ENCODE measurements at places on chromosomes 3 and 15. TPM values are rescaled to one million over a fixed set of nuclear protein-coding genes. Genes with fewer than 3 reads are reported as not detected.

The PIK3CB gene
- total RNA-seq: 6.2 TPM

The RTP3 gene
- not detected for total RNA-seq

The GABRA5 gene
- total RNA-seq: not detected

The MINAR1 gene
- 0.86 TPM for total RNA-seq

The PODXL2 gene
- 0.29 TPM for total RNA-seq

The ALPK3 gene
- under 0.01 TPM for total RNA-seq

The ASB14 gene
- total RNA-seq: not detected

The NPAP1 gene
- total RNA-seq: not detected

The UBXN7 gene
- total RNA-seq: 5.8 TPM

The PCYT1A gene
- 84.5 TPM for total RNA-seq

The SEMA6D gene
- 2.9 TPM for total RNA-seq

The EFCAB12 gene
- 0.35 TPM for total RNA-seq

The SAMD7 gene
- total RNA-seq: not detected

The TGM5 gene
- total RNA-seq: not detected

The ETV5 gene
- total RNA-seq: 43.5 TPM

The HYAL1 gene
- total RNA-seq: 2.8 TPM

The GOLGA6B gene
- not detected for total RNA-seq

The FBXO40 gene
- not detected for total RNA-seq

The TAGLN3 gene
- 5.5 TPM for total RNA-seq

The UROC1 gene
- not detected for total RNA-seq

The ADAMTS9 gene
- total RNA-seq: 0.71 TPM

The SLITRK3 gene
- not detected for total RNA-seq

The TGM4 gene
- not detected for total RNA-seq

The ZNF80 gene
- not detected for total RNA-seq

The SOX2 gene
- total RNA-seq: not detected

The TM4SF18 gene
- not detected for total RNA-seq

The DAZL gene
- total RNA-seq: not detected

The PATL2 gene
- total RNA-seq: not detected

The CLSTN2 gene
- total RNA-seq: not detected

The GPR171 gene
- not detected for total RNA-seq

The CMTM7 gene
- 9.2 TPM for total RNA-seq

The OSBPL10 gene
- 8.6 TPM for total RNA-seq

The STT3B gene
- total RNA-seq: 116 TPM

The HRH1 gene
- total RNA-seq: 11.2 TPM

The C3orf49 gene
- not detected for total RNA-seq
